ENCODE measurements at places on chromosomes 1 and 21. TPM values are rescaled to one million over a fixed set of nuclear protein-coding genes. Genes with fewer than 3 reads are reported as not detected.

Gene KCNT2
- polyA plus RNA-seq = 9.7 TPM

Gene MR1
- 3.4 TPM for polyA plus RNA-seq

Gene RXRG
- polyA plus RNA-seq = 2.5 TPM

Gene RPE65
- polyA plus RNA-seq = 0.06 TPM

Gene FAM76A
- polyA plus RNA-seq = 18.6 TPM

Gene SLC6A17
- 1.1 TPM for polyA plus RNA-seq

Gene ILDR2
- polyA plus RNA-seq = 12.2 TPM

Gene MTARC1
- 17.8 TPM for polyA plus RNA-seq
